ENCODE measurements at places on chromosomes 11 and 22.

DNA sequence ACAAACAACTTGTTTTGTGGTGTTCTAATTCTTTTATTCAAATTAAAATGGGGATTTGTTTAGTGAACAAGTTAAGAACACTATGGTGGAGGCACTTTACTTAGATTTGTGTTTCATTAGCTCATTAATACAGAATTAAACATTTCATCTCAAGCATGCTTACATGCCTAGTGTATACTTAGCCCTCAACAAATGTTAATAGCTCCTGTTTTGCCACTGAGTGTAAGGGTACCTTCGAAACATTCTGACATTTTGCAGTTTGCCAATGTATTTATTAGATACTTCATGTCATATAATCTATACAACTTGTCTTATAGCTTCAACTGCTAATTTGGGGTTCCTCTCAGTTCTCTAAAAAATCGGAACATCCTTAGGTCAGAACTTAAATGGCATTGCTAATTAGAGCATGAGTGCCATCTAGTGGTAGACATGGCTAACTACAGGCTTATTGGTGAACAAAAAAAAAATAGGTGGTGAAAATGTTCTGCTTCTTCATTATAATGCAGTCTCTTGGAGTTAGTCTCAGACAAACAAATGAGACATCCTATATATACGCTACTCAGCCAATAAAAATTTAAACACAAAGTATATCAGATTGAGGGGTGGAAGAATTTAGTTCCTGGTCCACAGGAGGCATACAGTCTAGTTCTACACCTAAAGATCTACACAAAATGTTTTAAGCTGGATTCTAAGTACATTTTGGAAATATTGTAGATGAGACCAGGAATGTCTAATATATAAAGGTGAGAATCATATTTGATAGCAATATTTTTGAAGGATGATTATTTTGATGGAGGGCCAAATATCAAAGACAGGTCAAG, 4.9 kb upstream of the CNTN5 start:
- DNase-seq, result peak; percentile 17

DNA sequence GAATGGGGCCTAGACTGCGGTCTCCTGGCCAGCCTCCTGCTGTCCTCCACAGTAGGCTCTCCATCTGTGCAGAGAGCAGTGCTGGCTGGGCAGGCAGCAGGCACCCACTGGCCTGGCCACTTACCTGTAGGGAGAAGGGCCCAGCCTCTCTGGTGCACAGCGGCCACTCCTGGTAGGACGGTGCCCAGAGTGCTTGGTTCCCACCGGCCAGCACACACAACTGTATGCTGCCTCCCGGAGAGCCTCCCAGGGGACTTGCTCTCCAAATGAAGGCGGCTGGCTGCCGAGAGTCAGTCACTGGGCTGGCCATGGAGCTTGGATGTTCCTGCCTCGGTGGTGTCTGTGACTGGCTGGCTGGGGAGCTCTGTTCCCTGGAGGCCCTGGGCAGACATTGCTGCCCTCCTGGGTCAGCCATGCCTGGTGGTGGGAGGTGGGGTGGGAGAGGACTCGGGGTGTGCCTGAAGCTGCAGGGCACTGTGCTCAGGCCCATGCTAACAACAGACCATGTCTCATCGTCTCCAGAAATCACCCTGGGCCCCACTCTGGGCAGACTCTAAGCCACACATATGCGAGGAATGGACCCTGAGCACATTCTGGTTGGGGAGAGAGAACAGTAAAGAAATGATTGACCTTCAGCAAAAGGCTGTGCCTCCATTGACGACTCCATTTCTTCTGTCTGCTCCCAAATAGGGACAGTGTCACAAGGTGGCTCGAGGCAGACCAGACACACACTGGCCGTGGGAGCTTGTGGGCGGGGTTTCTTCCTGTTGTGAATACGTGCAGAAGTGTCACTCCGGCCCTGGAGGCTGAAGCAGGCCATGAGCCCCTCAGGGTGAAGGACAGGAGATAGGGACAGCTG, 350.8 kb downstream of the TBC1D22A start:
- DNase-seq, result no peak

DNA sequence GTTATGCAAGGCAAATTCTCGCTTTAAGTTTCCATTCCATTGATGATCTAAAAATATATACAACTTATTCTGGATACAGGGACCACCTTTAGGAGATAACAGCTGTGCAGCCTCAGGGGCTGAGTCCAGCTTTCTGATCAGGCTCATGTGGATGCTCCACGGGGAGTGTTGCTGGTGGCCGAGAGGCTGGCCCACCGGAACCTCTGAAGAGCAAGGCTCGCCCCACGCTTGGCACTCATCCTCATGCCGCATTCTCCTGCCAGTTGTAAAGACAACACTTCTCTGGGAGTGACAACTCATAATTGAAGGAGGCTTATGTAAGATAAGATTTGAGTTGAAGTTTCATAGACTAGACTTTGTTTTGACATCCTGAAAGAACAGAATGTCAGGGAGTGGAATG, 123.5 kb downstream of the MPPED1 start:
- DNase-seq, result no peak

DNA sequence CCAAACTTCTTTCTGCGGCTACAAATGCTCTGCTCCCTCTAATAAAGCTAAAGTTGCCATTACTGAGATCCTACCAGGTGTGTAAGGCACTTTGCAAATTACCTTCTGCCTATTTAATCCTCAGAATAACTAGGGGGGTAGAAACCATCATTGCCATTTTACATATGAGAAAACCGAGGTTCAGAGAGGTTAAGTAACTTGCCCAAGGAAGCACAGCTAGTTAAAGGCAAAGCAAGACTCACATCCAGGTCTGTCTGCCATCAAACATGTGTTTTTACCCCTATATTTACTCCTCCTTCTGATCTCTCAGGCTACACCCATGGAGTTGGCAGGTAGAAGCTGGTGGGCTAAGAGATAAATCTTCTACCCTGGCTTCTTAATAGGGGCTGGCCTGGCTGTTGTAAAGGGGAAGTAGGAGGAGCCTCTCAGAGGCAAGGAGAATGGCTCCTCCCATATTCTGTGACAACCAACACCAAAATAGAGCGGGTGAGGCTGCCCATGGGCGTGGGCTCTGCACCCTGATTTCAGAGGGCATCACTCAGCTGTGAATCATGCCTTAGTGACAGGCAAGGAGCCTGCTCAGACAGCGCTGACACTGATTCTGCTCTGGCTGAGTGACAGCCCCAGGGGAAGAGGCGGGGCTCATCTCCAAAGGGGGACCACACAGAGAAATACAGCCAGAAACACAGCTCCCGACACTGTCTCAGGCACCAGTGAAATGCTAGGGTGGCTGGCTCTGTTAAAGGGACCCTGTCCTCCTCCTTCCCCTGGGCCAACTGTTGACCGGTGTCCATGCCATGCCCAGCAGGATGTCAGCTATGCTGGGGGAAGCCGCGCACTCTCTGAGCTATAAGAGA, 106.8 kb downstream of the ABTB2 start:
- DNase-seq, result peak; percentile 33

- no peak for DNase-seq
These were observed 106.0 kb downstream of the NAV2 start for GRCh38 chr11:19818619-19819018.

DNA sequence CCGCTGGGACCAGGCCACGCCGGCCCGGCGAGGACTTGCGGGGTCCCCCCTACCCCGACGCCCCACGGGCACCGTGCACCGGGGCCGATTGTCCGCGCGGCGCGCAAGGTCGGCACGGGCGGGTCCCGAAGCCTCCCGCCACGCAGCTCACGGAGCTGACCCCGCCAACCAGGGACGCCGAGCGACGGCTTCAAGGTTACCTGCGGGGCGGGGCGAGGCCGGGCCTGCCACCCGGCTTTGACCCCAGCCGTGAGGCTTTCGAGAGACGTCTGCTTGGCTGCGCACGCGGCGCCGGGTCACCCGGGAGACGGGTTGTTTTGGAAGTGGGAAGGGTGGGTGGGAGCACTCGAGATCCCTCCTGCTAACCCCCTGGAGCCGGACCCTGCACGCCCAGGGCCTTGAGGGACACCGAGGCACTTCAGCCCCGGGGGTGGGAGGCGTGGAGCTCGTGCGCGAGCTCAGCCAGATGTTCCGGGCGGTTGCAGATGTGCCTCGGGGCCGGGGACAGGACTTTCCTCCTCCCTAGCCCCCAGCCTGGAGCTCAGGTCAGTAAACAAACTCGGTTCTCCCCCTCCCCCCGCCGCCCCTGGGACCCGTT, 3.2 kb upstream of the WNT11 start:
- DNase-seq, result no peak

DNA sequence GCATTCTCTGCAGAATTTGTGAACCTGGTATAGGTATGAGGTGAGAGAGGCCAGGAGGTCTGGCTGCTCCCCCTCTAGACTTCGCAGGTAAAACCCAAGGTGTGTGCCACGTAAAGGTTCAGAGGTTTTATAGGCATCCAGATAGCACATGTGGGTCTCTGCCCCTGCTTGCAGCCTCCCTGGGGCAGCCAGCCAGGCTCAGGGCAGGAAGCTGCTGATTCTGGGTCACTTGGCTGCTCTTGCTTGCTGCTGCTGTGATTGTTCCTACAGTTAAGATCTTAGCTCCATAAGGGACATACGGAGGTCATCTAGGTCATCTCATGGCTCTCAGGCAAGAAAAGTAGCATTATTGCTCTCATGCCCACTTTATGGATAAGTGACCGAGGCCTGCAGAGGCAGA, 30.2 kb downstream of the ZBTB16 start:
- DNase-seq, result no peak

- DNase-seq, result no peak
These were observed 2.0 kb upstream of the GATD1 start for GRCh38 chr11:778976-779954.

DNA sequence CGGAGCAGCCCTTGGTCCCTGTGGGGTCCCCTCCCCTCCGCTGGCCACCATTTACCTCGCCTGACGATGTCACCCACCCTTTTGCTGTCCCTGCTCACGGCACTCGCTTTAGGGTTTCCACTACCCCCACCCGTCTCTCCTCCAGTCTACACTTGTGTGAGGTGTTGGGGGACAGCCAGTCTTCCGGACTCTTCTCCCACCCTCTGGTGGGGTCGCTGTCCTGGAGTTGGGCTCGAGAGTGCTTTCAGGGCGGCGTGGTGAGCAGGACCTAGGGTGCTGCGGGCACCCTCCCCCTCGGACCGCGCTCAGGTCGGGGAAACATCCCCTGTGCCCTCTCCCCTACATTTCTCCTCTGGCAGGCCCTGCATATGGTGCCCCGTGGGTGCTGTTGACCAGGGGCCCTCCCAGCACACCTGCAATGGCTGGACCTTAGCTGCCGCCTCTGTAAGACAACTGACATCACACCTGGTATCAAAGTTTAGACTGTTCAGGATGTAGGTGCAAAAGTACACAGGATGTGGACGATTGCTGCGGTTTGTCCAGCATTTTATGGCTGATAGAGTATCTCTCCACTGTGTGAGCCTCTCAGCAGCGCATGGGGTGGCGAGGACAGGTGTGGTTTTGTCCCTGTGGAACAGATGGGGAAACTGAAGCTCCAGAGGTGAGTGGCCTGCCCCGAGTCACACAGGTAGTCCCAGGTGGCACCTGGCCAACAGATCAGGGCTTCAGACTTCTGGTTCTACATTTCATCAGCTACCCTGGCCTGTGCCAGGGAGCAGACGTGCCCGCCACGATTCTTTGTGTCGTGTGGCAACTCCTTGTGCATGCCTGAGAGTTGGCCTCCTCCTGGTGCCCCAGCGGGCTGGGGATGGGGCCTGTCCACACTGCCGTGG, 1.2 kb downstream of the GRK2 start:
- no peak for DNase-seq

GRCh38 chr22:25823276-25823675, 81.3 kb downstream of the MYO18B start:
- DNase-seq, result no peak

Measured in GM19239 (cell line).